Subcutaneous preadipocyte (primary cell): ENCODE measurements at places on chromosomes 4 and X. TPM values are rescaled to one million over a fixed set of nuclear protein-coding genes. Genes with fewer than 3 reads are reported as not detected.

The FAM133A gene
- not detected in 2 replicates for total RNA-seq

The SCRG1 gene
- under 0.01 TPM in 1 of 2 replicates, not detected in the other for total RNA-seq

The ZGRF1 gene
- total RNA-seq, result 9.9 and 20.1 TPM in 2 replicates

The COX7B2 gene
- total RNA-seq, result not detected in 2 replicates

The SLC25A31 gene
- not detected in 2 replicates for total RNA-seq

The CSAG3 gene
- not detected in 2 replicates for total RNA-seq

The ATP11C gene
- total RNA-seq, result 32.0 and 43.2 TPM in 2 replicates

The MAGEA12 gene
- not detected in 2 replicates for total RNA-seq

The PDCL2 gene
- not detected in 2 replicates for total RNA-seq

The PPEF2 gene
- under 0.01 TPM in 1 of 2 replicates, not detected in the other for total RNA-seq

The TMEM150C gene
- 0.78 and 1.5 TPM in 2 replicates for total RNA-seq

The UTP3 gene
- total RNA-seq, result 14.7 and 18.2 TPM in 2 replicates

The PRMT9 gene
- total RNA-seq, result 8.5 and 10.4 TPM in 2 replicates

The FGB gene
- not detected in 2 replicates for total RNA-seq

The KIT gene
- 0.73 and 0.78 TPM in 2 replicates for total RNA-seq

The TGIF2LX gene
- not detected in 2 replicates for total RNA-seq

The CENPC gene
- total RNA-seq, result 12.9 and 15.2 TPM in 2 replicates

The PHOX2B gene
- not detected in 2 replicates for total RNA-seq
